ENCODE measurements at places on chromosomes 11 and 22. TPM values are rescaled to one million over a fixed set of nuclear protein-coding genes. Genes with fewer than 3 reads are reported as not detected.

Gene VWCE
- total RNA-seq: 3.4 TPM

Gene XKR3
- total RNA-seq: not detected

Gene GDPD4
- total RNA-seq: not detected

Gene TTLL8
- total RNA-seq: not detected

Gene OR8G5
- total RNA-seq: not detected

Gene LUZP2
- total RNA-seq: 0.73 TPM

Gene CARD16
- 3.5 TPM for total RNA-seq

Gene CEP164
- 34.9 TPM for total RNA-seq

Gene RAG2
- total RNA-seq: not detected

Gene NAGA
- 76.3 TPM for total RNA-seq

Gene MMP27
- total RNA-seq: 2.6 TPM

Gene MS4A7
- total RNA-seq: not detected

Gene BCR
- total RNA-seq: 32.3 TPM

Gene PHLDA2
- total RNA-seq: 4.5 TPM

Gene NAALAD2
- 7.4 TPM for total RNA-seq

Gene ARRB1
- 14.7 TPM for total RNA-seq

Gene INS
- not detected for total RNA-seq

Gene PICK1
- 9.7 TPM for total RNA-seq

Gene NLRP10
- 2.9 TPM for total RNA-seq

Gene POU2AF1
- total RNA-seq: under 0.01 TPM

Gene C22orf42
- total RNA-seq: not detected

Gene SMCO4
- total RNA-seq: 11.0 TPM

Gene PKP3
- 4.7 TPM for total RNA-seq

Gene PTPN5
- not detected for total RNA-seq

Gene PAMR1
- total RNA-seq: 40.1 TPM

Gene C11orf65
- 1.5 TPM for total RNA-seq

Gene SLC6A5
- total RNA-seq: not detected

Gene LBHD1
- 4.0 TPM for total RNA-seq

Gene BBOX1
- total RNA-seq: under 0.01 TPM

Gene GPR137
- 13.5 TPM for total RNA-seq

Gene OR52E8
- total RNA-seq: not detected

Gene SLC15A3
- 27.3 TPM for total RNA-seq

Gene FREY1
- total RNA-seq: 1.5 TPM

Gene CCDC73
- total RNA-seq: not detected

Gene PANX2
- 0.36 TPM for total RNA-seq

Gene C1QTNF4
- 0.49 TPM for total RNA-seq
